ENCODE measurements at places on chromosomes 5 and 9.

- DNase-seq, result no peak
Measured at GRCh38 chr5:77957516-77957915, 181.4 kb upstream of the TBCA start.

- no peak for DNase-seq
Measured at GRCh38 chr5:84088996-84089395, 295.7 kb downstream of the EDIL3 start.

GRCh38 chr9:89805571-89806292 is 200.9 kb downstream of the GADD45G start:
- DNase-seq, result no peak

GRCh38 chr9:68898781-68899439 is 115.0 kb downstream of the PRKACG start:
- no peak for DNase-seq

DNA sequence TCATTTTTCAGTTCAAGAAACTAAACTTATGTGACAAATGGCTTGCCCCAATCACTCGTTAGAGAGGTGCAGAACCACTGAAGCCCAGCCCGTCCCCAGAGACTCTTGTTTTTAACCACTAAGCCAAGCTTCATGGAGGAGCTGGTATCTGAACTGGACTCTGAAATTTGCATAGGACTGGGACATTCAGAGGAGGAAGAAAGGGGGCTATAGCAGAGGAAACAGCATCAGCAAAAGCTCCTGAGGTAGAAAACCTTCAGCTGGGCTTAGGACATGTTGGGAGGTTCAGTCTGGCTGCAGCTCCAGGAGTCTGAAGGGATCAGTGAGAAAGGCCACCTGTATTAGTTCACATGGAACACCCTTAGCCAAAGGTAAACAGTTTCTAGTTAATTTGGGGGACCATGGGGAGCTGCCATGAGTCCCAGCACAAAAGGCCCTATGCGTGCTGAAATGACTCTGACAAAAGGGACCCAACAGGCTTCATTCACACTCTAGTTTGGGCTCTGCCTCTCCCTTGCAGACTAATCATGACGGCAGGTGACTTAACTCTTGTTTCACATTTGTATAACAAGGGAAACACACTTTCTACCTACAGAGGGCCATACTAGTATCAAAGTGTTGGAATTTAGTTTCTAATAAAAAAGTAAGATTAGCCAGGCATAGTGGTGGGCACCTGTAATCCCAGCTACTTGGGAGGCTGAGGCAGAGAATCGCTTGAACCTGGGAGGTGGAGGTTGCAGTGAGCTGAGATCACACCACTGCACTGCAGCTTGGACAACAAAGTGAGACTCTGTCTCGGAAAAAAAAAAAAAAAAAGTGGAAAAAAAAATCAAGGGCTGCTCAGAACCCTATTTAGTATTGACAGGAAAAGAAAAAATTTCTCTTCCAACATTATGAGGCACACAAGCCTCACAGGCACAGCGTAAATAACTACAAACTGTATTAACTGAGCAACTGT is 10.2 kb downstream of the FBXO10 start:
- DNase-seq, result no peak

- no peak for DNase-seq
Measured at GRCh38 chr9:120757026-120757913, 35.9 kb downstream of the FBXW2 start.

- peak; percentile 19 for DNase-seq
Measured at GRCh38 chr5:72244862-72245371, 75.1 kb downstream of the MRPS27 start.

DNA sequence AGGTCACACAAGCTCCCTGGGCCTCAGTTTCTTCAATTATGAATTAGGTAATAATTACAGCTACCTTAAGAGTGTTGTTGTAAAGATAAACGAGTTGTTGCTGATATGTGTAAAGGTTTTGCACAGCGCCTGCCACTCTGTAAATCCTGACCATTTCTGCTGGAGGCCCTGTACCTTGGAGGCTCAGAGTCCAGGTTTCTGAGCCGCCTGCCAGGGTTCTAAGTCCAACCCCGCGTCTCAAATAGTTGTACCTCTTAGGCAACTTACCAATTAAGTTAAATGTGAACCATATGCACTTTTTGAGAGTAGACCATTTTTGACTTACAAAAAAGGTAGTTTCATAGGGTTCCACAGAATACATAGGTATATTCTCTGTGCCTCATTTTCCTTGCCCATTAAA is 156.8 kb upstream of the KLF9 start:
- DNase-seq, result no peak

DNA sequence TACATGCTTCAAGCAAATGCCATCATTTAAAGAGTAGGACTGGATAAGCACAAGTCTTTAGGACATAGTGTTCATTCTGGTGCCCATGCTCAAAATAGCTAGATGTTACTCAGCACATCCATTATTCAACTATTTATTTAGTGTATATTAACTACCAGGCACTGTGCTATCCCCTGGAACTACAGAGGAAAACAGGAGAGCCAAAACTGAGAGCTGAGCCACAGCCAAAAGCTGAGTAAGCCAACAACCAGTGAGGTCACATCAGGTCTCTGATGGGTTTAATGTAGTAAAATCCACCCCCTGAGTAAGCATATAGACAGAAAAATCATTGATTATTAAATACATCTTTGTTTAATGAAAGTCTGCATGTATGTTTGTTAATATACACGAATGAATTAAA is 469.3 kb upstream of the DMAC1 start:
- DNase-seq, result no peak

DNA sequence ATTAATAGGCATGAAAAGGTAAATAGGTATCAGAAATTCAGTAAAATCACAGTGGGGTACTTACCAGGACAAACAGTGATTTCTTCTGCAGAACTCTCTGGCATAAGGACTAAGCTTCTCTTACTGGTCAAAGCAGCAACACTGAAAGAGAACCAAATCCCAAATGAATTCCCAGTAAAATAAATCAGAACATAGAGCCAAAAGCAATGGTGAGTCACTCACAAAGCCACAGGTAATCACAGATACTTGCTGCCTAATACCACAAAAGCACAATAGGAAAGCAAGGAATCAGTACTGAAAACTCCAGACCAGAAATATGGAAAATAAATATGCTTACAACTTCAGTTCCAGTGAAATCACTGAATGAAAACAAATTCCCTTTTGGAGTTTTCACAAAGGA is 50.7 kb downstream of the UIMC1 start:
- no peak for DNase-seq

DNA sequence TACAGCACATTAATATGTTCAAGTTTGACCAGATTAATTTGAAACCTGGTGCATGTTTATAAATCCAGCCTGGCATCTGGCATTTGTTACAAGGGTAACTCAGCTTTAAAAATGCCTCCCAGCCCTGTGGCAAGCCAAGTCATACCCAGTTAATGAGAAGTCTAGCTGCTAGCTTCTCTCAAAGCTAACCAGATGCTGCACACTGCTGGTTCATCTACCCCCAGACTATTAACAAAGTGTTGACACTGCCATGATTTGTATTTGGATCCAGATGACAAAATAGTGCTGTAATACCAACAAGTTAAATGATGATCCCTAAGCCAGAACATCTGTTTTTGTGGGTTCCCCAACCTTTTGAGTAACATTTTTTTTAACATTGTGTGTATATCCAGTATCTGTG is 573.7 kb upstream of the DAB2 start:
- DNase-seq, result no peak

DNA sequence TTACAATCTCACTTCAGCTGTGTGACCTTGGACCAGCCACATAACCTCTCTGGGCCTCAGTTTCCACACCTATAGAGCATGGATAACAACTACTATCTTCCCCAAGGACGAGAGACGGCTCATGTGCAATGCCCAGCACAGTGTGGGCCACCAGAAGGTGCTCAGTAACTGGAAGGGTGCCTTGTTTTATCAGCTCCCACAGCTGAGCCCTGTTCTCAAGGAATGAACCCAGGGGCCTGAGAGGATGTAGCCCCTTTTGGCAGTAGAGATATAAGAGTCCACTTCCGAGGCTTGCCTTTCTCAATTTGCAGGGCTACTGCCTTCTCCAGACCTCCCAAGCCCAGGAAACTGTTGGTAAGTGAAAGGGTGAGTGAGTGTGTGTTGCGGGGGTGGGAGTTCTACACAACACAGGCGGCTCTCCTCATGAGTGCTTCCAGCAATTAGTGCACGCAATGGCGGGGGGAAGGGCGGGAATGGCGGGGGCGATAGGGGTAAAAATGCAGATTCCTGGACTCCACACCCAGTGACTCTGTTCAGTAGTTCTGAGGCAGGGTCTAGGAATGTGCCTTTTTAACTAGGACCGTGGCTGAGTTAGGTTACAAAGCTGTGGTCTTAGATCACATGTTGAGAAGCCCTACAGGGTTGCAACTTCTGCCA is 185.1 kb downstream of the FSTL4 start:
- DNase-seq, result no peak

DNA sequence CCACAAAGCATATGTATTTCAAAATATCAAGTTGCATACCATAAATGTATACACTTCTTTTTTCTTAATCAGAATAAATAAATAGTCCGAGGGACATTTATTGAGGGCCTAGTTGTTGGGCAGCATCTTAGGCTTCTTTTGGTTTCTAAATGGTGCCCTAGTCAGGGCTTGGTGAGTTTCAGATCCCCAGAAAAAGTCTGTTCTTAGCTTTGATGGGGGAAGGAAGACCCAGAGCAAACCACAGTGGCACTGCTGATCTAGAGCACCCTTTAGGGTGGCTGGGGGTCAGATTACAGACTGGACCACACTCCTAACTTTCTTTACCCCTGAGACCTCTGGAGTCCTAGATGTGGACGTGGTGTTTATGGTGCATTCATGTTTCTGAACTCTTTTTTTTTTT is 97.8 kb downstream of the C9orf152 start:
- no peak for DNase-seq

GRCh38 chr9:71630377-71630995 is 137.8 kb downstream of the CEMIP2 start:
- no peak for DNase-seq

GRCh38 chr9:136942881-136943230 is 1.7 kb downstream of the FBXW5 start:
- no peak for DNase-seq

DNA sequence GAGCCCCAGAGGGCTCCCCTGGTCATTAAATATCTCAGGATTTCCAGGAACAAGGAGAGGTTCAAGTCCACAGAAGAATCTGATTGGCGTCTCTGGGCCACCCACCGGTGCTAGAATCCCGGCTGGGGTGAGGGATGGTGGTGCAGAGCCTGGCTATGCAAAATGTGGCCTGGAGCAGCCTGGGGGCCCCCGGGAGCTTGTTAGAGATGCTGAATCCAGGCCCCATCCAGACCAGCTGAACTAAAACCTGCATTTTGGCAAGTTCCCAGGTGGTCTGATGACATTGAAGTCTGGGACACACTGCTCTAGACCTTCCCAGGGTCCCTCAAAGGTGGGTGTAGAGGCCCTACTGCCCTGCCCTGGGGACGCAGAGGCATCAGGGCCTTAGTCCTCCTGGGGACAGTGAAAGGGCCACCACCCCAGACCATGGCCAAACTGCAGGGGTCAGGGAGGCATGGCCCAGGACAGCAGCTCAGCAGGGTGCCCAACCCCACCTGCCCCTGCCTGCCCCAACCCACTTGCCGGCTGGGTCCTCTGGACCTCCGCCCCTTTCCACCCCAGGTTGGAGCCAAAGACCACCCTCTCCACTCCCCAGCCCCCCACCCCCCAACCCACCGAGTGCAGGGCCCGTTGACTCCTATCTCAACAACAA is 34.7 kb downstream of the ADAMTS2 start:
- no peak for DNase-seq

DNA sequence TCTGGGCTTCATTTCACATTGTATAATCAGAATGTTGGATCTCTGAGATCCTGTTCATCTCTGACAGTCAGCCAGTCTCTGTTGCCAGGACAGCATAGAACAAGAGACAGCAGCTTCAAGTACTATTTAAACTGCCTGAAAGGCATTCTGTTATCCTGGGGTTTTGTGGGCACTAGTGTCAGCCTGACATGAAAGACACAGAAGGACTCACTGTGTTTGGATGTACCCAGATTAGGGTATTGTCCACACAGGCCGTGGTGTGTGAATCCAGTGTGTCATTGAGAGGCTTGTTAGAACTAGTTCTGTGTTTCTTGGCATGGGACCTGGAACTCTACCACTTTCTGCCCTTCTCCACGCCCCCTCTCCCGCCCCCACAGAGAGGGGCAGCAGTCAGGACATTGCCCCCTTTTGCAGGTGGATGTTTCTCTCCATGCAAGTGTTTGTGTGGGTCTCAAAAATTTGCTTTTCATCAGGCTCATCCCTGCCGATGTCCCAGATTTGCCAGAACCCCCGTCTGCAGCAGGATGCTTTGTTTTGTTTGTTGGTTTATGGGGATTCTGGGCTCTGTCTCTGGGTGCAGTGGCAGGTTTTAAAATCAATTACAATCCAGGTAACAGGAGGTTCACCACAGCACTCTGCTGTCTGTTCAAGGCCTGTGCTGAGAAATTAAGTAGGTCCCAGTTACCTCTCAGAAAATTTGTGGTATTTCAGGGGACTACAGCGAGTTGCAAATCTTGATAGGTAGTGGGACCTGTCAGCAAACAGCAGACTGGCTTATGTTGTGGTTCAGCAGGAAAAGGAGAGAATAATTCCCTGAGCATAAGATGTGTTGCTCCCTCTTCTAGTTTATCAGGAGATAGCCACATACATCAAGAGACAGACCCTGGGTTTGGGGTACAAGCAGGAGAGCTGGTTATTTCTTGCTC is 144.6 kb downstream of the DOCK2 start:
- DNase-seq, result no peak

DNA sequence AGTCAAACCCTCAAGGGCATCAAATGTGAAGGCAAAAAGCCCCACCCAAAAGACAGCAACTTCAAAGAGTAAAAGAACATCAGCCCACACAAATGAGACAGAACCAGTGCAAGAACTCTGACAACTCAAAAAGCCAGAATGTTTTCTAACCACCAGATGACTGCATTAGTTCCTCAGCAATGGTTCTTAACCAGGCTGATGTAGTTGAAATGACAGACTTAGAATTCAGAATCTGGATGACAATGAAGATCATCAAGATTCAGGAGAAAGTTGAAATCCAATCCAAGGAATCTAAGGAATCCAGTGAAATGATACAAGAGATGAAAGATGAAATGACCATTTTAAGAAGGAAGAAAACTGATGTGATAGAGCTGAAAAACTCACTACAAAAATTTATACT is 339.7 kb downstream of the KIF4B start:
- no peak for DNase-seq

- DNase-seq, result no peak
Measured at GRCh38 chr9:70411930-70412831, 2.3 kb downstream of the KLF9 start.

- DNase-seq, result no peak
Measured at GRCh38 chr5:176596689-176597416, 13.1 kb downstream of the GPRIN1 start.

- no peak for DNase-seq
Measured at GRCh38 chr5:136058039-136058971, 29.5 kb downstream of the TGFBI start.
